ENCODE measurements at places on chromosomes 5 and 9.

DNA sequence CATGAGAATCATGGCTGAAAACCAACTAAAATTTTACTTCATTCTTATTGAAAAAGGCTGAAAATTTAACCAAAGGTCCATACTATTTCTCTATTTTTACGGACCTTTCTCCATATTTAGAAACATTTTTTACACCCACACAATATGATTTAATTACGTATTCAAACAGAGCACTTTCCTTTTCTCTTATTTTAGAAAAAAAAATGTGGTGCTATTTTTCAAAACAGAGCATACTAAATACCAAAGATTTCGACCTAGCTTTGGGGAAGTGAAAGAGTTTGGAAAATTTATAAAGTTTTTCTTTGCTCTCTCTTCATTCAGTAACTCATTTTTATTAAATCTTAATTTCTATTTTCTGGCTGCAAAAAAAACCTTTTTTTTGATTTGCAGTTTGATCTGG lies 38.1 kb downstream of the RNF145 start:
- DNase-seq = no peak

DNA sequence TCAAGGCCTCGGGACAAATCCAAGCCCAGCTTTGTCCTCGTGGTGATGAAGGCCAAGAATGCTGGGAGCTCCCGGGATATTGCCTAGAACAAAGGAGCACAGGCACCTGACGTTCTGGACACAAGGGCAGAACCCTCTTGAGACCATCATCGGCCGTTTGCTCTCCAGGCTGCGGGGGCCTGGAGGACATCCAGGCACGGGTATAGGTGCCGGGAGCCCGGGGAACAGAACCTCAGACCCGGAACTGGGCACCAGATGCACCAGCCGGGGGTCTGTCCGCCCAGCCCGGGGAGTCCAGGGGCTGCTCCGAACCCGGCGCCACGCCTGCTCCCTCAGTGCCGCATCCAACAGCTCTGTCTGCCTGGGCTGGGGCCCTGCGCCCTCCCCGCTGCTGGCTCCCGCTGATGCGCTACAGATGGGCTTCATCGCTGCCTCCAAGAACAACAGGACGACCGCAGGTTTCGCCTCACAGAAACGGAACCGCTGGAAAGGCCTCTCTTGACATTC lies 88.0 kb downstream of the ADAMTS2 start:
- DNase-seq = no peak

- DNase-seq = no peak
Observed at GRCh38 chr9:2018764-2019558, 3.8 kb downstream of the SMARCA2 start.

DNA sequence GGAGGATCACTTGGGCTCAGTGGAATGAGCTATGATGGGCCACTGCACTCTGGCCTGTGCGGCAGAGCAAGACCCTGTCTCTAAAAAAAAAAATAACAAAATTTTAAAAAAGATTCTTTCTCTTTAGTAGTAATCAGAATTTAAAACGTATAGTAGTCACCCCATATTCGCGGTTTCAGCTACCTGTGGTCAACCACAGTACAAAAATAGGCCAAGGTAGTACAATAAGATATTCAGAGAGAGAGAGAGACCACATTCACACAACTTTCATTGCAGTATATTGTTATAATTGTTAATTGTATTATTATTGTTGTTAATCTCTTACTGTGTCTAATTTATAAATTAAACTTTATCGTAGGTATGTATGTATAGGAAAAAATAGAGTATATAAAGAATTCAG lies 18.7 kb downstream of the INIP start:
- no peak for DNase-seq

DNA sequence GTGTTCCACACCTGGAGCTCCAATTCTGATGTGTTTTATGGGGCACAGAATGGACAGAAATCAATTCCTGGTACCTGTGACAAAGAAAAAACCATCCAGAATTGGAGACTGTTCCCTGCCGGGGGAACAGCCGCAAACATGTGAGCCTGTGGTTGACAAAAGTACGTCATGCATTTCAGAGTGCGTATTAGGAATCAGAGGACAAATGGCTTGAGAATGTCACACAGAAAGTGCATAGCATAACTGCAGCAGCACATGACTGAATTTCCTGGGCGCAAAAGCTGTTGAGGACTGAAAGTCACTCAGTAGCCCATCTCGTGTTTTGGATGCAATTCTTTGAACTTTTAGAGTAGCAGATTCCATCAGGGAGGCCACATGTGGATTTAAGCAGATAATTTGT lies 85.1 kb downstream of the TRIO start:
- DNase-seq = no peak

- no peak for DNase-seq
Observed at GRCh38 chr5:61019642-61020041, 74.6 kb downstream of the NDUFAF2 start.

- DNase-seq = no peak
Observed at GRCh38 chr5:151596828-151597539, 5.9 kb upstream of the FAT2 start.

DNA sequence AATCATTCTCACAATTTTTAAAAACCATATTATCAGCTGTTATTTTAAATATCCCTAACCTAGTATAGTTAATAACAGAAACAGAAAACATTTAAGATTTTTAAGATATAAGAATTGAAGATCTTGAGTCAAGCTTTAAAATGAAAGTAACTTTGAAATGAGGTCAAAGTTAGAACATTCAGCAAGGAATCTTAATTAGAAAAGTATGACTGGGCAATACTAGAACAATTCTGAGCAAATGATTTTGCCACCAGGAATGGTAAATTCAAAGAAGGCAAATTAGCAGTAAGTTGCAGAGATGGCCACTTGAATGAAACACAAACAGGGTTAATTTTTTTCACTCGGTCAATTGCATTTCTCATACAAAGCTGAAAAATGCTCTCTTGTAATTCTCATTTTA lies 117.9 kb downstream of the NXNL2 start:
- no peak for DNase-seq

DNA sequence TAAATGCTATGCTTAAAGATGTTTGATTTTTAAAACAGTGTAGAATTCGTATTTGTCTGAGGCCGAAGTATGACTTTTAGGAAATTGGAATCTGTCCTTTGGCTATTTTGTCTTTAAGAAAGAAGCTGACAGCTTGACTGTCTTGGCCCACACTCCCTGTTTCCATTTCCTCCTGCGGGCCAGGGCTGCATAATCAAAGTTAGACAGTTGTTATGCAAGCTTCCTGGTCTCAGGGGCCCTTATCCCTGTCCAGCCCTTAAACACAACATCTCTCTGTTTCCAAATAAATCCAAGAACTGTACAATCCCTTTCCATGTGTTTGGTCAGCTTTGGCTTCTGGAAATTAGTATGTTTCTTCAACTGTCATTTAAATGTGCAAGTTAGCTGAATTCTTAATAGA lies 54.6 kb upstream of the ECM2 start:
- DNase-seq = no peak

- DNase-seq = no peak
Observed at GRCh38 chr9:88574953-88575352, 40.0 kb downstream of the NXNL2 start.

DNA sequence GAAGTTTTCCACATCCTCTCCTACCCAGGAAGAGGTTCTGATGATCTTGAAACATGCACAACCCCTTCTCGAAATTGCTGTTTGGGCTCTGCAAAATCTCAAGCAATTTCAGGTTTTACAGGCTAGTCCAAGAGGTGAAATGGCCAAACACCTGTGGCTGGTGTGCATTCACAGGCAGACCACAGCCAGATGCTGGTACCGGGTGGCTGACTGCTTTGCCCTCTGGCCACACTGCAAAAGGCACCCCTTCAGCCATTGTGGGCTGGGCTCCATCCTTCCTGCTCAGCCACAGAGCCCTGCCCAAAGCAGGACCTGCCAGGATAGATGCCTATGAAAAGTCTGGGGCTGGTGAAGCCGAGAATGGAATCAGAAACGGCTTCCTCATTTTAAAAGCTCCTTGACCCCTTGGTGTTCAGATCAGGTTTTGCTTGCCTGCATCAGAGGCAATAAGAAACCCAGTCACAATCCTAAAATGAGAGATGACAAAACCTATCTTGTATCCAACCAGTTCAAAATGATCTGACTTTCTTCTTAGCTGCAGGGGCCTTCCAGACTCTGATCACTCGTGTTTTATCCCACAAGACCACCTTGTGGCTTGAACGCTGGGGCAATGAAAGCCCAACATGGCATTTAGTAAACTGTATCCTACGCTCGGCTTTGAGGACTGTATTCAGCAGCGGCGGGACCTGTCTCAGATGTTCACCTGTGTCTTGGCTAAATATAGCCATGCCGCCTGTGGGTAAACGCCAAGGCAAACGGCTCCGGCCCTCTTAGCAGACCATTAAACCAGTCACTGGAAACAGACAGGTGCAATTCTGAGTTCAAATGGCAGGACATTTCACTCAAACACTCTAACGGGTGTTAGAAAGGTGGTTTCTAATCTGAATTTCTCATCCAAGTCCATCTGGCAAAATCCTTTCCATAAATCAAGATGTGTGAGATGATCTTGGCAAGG lies 49.6 kb downstream of the EPB41L4B start:
- no peak for DNase-seq

DNA sequence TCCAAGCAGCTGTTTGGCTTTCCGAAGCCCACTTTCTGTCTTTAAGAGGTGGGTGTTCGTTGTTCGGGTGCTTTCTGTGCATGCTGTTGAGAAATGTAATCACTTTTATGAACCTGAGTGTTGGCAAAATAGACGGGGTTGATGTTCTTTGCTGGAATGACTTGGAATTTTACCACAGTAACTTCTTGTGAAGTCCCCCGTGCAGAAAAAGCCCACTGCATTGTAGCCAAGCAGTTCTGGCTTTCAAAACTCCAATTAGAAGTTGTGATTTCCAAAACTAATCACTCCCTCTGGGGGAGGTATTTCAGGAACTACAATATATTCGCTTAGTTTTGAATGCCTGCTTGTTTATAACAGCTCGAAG lies 111.1 kb downstream of the PAM start:
- DNase-seq = no peak

Data from T-helper 9 cell (primary cell).